Smooth muscle cell of the coronary artery (primary cell): ENCODE measurements at places on chromosomes 6 and 20. TPM values are rescaled to one million over a fixed set of nuclear protein-coding genes. Genes with fewer than 3 reads are reported as not detected.

The TBCC gene
- 17.9 and 29.5 TPM in 2 replicates for total RNA-seq

The E2F1 gene
- total RNA-seq = 1.5 and 4.4 TPM in 2 replicates

The LY6G6D gene
- total RNA-seq = not detected in 2 replicates

The PSORS1C1 gene
- total RNA-seq = 1.2 and 1.5 TPM in 2 replicates

The LAMA5 gene
- total RNA-seq = 8.1 and 63.7 TPM in 2 replicates

The ADGB gene
- total RNA-seq = not detected in 2 replicates

The SMPDL3A gene
- 1.4 and 21.6 TPM in 2 replicates for total RNA-seq

The DBNDD2 gene
- total RNA-seq = 0.83 and 1.1 TPM in 2 replicates

The PSORS1C2 gene
- 0.08 TPM in 1 of 2 replicates, not detected in the other for total RNA-seq

The ADGRB3 gene
- under 0.01 TPM in 1 of 2 replicates, not detected in the other for total RNA-seq

The HSPA1B gene
- 66.7 and 494 TPM in 2 replicates for total RNA-seq

The CMTR1 gene
- 25.5 and 32.4 TPM in 2 replicates for total RNA-seq

The MAS1 gene
- under 0.01 TPM in 1 of 2 replicates, not detected in the other for total RNA-seq

The MUC21 gene
- total RNA-seq = not detected in 2 replicates

The SLC17A9 gene
- 2.5 and 20.9 TPM in 2 replicates for total RNA-seq

The ELOVL4 gene
- total RNA-seq = 2.5 and 3.1 TPM in 2 replicates

The TUBB gene
- total RNA-seq = 361 and 456 TPM in 2 replicates

The MYMX gene
- total RNA-seq = 0.12 TPM in 1 of 2 replicates, not detected in the other

The TCF15 gene
- 0.12 TPM in 1 of 2 replicates, not detected in the other for total RNA-seq

The EPPIN gene
- not detected in 2 replicates for total RNA-seq

The SRMS gene
- not detected in 2 replicates for total RNA-seq

The TRIM15 gene
- not detected in 2 replicates for total RNA-seq

The PPP1R3D gene
- 4.2 and 4.4 TPM in 2 replicates for total RNA-seq

The SIRPB1 gene
- 0.59 TPM in 1 of 2 replicates, not detected in the other for total RNA-seq

The RAET1L gene
- total RNA-seq = not detected in 2 replicates

The TRPC4AP gene
- 41.1 and 69.9 TPM in 2 replicates for total RNA-seq

The ECT2L gene
- total RNA-seq = under 0.01 TPM in 1 of 2 replicates, not detected in the other

The IP6K3 gene
- total RNA-seq = 0.30 TPM in 1 of 2 replicates, not detected in the other

The GHRH gene
- not detected in 2 replicates for total RNA-seq

The SPATA25 gene
- total RNA-seq = 0.12 and 0.60 TPM in 2 replicates

The HTR1E gene
- total RNA-seq = not detected in 2 replicates

The SLC35F1 gene
- not detected in 2 replicates for total RNA-seq
